ENCODE measurements at places on chromosomes 3 and 15. TPM values are rescaled to one million over a fixed set of nuclear protein-coding genes. Genes with fewer than 3 reads are reported as not detected.

SPTBN5 gene
- total RNA-seq, result 0.19 TPM

CRYGS gene
- 3.1 TPM for total RNA-seq

KLF15 gene
- total RNA-seq, result 73.1 TPM

FGF12 gene
- total RNA-seq, result 2.4 TPM

CHL1 gene
- total RNA-seq, result 64.2 TPM

ZNF660 gene
- 1.6 TPM for total RNA-seq

CELSR3 gene
- total RNA-seq, result 0.48 TPM

LYSMD2 gene
- 19.7 TPM for total RNA-seq

GJD2 gene
- total RNA-seq, result not detected

AADAC gene
- 1.3 TPM for total RNA-seq

UCN2 gene
- total RNA-seq, result not detected

PATL2 gene
- total RNA-seq, result 1.7 TPM

NT5DC2 gene
- 50.3 TPM for total RNA-seq

ERICH6 gene
- not detected for total RNA-seq

SPPL2A gene
- total RNA-seq, result 127 TPM

PROK2 gene
- total RNA-seq, result 0.24 TPM

KNL1 gene
- 3.5 TPM for total RNA-seq

All from omental fat pad (tissue), 4 donors.